ENCODE measurements at places on chromosomes 1 and 21.

- no peak for DNase-seq
Observed at GRCh38 chr1:171835891-171836290, 5.4 kb upstream of the DNM3 start.

DNA sequence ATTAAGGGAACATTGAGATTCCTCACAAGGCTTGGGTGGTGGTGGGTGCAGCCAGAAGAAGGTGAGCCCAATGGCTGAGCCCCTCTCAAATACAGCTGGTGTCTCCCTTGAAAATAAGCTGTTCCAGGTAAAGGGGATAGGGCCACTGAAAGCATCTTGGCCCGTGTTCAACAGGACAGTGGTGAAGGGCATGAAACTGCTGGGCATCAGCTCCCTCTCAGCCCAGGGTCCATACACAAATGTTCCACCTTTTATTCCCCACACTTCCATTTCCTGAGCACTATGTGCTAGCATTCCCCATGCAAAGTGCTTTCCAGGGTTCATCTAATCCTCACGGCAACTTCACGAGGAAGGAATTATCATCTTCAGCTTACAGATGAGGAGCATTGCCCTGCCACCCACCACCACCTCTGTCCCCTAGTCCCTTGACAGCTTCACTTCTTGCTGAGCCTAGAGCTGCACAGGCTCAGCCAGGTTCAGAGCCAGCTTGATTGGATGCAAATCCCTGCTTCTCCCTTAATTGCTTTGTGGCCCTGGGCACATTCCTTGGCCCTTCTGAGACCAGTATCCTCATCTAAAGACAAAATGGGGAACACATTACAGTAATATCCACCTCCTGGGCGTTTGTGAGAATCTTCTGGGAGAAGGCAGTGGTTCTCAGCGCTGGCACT is 9.6 kb downstream of the TAGLN2 start:
- no peak for DNase-seq

DNA sequence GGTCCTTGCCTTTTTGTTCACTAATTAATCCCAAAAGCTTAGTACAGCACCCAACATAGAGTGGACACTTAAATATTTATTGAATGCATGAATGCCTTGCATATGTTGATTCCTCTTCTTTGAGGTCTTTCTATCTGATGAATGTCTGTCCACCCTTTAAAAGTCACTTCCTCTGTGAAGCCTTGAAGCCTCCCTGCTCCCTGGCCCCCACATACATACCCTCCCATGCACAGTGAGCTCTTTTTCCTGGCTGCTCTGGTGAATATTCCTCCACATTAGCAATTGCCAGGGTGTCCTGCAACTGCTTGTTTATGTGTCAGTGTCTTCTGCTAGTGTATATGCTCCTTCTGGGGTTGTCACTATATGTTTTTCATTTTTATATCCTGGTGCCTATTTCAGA is 8.2 kb upstream of the FAM78B start:
- no peak for DNase-seq

DNA sequence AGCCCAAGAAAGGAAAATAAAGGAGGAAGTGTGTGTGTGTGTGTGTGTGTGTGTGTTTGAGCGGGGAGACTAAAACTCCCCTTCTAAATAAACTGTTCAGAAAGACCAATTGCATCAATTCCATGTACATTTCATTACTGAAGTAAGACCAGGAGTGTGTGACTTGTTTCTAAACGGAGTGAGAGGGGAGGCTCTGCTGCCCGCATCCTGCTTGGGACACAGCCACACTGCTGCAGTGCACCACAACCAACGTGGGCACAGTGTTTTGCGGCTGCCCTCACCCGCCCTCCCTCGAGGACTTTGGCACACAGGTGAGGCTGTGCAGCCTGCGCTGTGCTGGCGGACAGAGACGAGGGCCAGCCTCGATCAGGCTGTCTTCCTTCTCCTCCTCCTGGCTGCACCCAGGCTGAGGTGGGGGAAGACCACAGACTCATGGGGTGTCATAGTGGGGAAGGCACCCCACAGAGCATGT is 31.0 kb upstream of the H6PD start:
- no peak for DNase-seq

GRCh38 chr1:220249522-220249921 is 22.7 kb downstream of the RAB3GAP2 start:
- no peak for DNase-seq

GRCh38 chr21:26982767-26983166 is 15.9 kb upstream of the ADAMTS5 start:
- DNase-seq = no peak

- no peak for DNase-seq
Observed at GRCh38 chr1:47298025-47298699, 15.8 kb downstream of the STIL start.

- DNase-seq = no peak
Observed at GRCh38 chr1:5920201-5920600, 72.0 kb downstream of the NPHP4 start.

DNA sequence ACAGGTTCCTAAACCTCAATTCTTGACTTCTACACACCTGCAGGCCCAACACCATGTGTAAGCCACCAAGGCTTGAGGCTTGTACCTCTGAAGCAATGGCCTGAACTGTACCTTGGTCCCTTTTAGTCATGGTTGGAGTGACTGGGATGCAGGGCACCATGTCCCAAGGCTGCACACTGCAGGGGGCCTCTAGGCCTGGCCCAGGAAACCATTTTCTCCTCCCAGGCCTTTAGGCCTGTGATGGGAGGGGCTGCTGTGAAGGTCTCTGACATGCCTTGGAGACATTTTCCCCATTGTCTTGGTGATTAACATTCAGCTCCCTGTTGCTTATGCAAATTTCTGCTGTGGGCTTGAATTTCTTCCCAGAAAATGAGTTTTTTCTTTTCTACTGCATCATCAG is 75.8 kb upstream of the ZNF678 start:
- no peak for DNase-seq

DNA sequence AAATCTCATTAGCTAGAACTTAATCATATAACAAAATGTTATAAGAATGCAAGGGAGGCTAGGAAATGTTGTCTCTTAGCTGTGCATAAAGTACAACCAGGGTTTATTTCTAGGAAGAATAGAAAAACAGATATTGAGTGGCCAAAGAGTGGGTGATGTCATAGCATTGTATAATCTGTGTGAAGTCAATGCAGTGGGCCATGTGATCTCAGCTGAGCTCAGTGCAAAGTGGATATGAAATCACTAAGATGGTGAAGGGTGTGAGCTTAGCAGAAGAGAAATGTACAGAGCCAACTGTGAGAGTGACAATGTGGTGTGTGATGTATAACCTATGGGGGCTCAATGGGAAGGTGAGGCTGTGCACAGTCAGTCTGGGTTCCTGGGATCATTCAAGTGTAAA is 29.7 kb upstream of the DUSP23 start:
- no peak for DNase-seq

DNA sequence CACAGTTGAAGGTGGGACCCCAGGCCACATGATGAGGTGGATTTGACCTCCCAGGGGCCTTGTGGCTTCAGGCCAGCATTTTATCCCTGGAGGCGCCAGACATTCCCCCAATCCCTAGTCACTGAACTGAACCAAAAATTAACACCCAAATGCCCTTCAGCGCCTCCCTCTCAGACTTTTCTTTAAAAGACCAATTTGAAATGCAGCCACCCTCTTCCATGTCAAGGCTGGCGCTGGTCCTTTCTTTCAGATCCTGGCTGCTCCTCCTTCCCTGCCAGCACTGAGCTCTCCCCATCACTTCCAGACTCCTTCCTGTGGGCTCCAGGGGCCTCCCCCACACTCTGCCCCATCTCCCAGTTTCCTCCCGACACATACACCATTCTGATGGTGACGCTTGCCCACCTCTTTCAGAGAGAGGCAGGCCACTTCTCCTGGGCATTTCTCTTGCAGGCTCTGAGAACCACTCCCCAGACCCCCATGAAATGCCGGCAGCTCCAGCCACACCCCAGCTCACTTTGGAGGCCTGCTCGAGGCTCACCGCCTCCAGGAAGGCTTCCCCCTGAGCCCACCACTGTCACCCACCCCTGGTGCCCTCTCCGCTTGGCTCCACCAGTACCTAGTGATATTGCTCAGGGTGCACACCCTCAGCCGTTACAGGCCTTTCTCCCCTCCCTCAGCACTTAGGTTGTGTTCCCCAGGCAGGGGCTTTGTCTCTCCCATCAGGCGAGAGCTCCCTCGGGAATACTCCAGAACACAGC is 27.0 kb downstream of the NAV1 start:
- DNase-seq = no peak

DNA sequence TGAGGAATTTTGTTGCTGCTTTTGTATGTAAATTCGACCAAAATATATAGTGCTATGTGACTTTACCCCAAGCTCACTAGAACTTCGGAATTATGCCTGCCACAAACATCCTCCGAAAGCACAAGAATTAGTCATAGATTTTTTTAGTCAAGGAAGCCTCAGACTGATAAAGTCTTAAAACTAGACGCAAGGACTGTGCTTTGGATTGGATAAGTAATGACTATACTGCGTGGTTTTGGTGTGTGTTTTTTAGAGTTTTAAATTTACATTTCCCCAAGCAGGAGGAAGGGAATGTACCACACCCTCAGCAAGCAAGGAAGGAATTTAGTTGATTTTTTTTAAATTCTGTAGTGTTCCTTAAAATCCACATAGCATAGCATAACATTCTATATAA is 10.3 kb downstream of the WLS start:
- DNase-seq = no peak

GRCh38 chr1:202164271-202165037 is 4.1 kb upstream of the PTPN7 start:
- no peak for DNase-seq

DNA sequence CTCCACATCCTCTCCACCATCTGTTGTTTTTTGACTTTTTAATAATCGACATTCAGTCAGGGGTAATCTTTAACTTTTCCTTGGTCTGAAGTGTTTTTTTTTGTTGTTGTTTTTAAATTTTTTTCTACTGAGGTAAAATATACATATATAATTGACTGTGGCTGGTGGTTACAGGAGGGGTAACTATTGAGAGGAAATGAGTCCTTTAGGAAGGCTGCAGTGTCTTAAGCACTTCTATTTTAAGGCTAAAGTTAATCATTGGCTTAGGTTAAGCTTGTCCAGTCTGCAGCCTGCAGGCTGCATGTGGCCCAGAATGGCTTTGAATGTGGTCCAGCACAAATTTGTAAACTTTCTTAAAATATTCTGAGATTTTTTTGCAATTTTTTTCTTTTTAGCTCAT is 172.5 kb downstream of the CTH start:
- no peak for DNase-seq

- DNase-seq = no peak
Observed at GRCh38 chr1:113809670-113810602, 2.3 kb downstream of the RSBN1 start.

DNA sequence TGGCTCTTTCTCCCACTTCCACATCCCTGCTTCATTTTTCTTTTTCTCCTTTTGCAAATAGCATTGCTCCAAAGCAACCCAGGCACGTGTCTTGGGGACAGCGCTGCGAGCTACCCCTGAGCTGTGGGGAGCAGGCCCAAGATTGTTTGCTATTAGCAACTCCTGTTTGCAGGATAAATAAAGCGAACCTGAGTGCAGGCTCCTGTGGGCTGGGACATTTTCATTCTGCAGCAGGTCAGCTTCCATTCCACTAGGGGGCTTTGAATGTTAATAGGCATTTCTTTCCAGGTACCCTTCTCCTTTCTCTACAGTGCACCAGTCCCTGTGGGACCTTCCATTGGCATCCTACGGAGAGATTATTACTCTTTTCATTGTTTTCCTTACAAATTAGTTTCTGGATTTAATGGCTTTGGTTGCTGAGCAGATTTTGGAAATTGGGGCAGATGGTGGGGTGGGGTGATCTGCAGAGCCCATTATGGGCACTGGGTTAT is 54.0 kb downstream of the OLFML3 start:
- peak; percentile 14 for DNase-seq

DNA sequence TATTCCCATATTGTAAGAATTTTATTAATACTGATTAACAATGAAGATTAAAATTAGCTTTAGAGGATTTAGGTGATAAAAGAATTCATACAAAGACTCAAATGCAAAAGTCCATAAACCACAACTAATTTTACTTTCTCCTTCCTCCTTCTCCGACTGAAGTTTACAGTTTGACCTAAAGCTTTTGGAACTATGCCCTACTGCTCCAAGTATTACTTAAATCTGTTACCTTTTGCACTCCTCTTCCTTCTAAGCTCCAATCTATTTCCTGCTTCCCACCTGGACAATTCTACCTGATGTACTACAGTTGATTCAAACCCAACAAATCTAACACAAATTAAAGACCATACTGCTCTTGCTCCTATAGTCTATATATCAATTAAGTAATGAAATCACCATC is 36.3 kb downstream of the ANKRD13C start:
- DNase-seq = no peak

GRCh38 chr1:166843769-166844596 is 4.7 kb downstream of the POGK start:
- DNase-seq = no peak

DNA sequence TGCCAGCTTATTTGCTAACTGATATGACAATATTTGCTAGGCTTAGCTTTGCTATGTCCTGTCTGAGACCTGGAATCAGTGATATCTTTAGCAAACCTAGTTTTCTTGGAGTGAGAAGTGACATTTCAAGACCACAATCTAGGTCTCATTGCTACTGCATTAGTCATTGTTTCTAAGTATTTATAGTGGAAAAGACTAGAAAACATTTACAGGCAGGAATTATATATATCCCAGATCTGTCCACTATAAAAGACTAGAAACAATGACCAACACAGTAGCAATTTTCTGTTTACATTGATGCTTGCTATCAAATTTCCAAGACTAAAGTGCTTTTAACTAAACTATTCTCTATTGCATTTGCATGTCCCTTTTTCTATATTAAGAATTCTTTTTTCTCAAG is 5.0 kb upstream of the RGS18 start:
- DNase-seq = no peak

DNA sequence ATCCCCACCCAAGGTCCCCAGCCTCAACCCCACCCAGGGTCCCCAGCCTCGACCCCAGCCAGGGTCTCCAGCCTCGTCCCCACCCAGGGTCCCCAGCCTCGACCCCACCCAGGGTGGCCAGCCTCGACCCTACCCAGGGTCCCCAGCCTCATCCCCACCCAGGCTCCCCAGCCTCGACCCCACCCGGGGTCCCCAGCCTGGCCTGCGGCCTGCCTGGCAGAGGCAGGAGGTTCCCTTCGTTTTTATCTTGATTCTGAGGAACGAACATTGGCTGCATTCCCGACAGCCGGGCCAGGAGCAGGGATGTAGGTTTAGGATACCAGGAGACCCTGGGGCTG is 3.4 kb upstream of the PDE9A start:
- DNase-seq = no peak

DNA sequence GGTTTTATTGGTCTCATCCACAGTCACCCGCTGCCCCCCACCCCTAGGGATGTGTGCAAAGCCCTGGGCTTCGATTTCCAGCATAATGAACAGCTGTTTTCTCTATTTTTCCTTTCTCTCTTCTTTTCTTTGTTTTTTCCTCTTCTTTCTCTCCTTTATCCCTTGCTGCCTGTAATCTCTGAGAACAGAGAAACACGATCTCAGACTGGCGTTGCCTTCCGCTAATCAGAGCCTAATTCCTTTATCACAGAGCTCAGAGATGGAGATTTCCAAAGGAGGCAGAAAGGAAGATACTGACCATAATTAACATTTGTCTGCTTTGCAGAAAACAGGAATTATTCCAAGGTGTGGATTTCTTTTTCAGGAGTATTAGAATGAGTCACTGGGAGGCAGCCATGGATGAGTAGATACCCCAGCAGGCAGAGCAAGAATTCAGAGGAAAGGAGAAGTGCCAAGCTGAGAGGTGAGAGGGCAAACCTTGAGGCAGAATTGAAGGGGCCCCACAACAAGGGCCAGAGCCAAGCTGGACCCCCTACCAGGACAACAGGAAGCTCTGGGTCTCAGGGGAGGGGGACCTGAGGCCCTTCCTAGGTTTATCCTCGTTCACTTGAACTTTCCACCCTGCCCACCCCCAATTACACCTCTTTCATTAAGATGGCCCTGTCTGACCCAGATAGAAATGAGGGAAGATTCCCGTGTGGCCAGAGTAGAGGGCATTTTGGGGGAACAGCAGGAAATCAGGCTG is 33.3 kb downstream of the MATN1 start:
- DNase-seq = no peak

All from NCI-H1105 treated with DMSO at 0.1 percent for 48 hours (cell line).